Activated CD4-positive, alpha-beta T cell treated with anti-CD3 and anti-CD28 coated beads, Interleukin-2, amount 50 U/mL, for 48 hours (primary cell): ENCODE measurements at places on chromosomes 4 and X.

DNA sequence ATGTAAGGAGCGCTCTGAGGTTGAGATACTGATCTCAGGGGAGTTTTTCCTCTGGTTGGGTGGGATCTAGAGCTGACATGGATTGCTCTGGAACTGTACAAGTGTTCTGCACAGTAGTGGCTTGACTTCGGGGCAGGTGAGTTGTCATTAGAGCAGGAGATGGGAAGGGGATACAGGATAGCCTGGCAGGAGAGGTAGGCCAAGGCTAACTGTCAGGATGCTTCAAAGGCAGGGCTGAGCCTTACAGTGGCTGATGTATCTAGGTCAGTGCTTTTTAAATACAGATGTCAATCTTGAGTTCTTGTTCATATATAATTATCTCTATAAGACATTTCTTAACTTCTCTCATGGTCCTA is 43.5 kb upstream of the RELL1 start:
- DNase-seq = no peak

- DNase-seq = no peak
Measured at GRCh38 chrX:150753968-150754367, 60.8 kb downstream of the MTMR1 start.

DNA sequence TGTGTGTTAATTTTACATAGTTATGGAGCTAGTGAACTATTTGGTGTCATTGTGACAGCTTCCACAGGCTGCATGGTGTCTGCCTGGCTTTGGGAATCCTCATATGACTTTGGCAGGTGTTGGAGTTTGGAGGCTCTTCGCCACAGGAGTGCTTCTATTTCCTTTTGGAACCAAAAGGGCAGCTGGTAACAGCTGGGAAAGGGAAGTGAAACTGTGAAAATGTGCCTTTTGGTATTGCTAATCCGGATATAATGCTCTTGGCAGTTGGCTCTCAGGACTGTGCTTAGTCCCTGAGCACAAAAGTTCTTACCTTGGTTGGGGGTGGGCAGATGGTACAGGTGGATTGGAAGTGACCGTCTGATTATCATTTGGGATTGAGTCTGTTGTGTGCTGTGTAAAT is 18.1 kb downstream of the OFD1 start:
- no peak for DNase-seq

DNA sequence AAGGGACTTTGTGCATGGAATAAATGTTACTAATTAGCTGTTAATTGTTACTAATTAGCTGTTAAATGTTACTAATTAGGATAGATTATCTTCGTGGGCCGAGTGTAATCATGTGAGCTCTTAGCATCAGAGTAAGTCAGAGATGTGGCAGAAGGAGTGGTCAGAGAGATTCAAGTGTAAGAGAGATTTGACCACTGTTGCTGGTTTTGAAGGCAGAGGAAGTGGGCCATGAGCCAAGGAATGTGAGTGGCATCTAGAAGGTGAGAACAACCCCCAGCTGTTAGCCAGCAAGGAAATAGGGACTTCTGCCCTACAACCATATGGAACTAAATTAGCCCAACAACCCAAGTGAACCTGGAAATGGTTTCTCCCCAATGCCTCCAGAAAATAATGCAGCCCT is 28.2 kb downstream of the ODAPH start:
- no peak for DNase-seq

DNA sequence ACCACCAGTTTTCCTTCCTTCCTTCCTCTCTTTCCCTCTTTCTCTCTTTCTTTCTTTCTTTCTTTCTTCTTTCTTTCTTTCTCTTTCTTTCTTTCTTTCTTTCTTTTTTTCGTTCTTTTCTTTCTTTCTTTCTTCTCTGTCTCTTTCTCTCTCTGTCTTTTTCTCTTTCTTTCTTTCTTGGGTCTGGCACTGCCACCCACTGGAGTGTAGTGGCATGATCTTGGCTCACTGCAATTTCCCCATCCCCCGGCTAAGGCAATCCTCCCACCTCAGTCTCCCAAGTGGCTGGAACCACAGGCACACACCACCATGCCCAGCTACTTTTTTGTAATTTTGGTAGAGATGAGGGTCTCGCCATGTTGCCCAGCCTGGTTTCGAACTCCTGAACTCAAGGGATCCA is 51.6 kb upstream of the NHS start:
- no peak for DNase-seq

GRCh38 chr4:101711590-101712260 is 78.8 kb upstream of the BANK1 start:
- no peak for DNase-seq

GRCh38 chrX:118807151-118808017 is 16.2 kb upstream of the ZCCHC12 start:
- peak; percentile 24 for DNase-seq

GRCh38 chr4:154983714-154984113 is 202.6 kb downstream of the RBM46 start:
- DNase-seq = no peak

GRCh38 chr4:185395238-185395955 is at the start of gene LRP2BP:
Gene LRP2BP, minus strand, starts transcription at chr4:185395924. Its CDS starts 17,738 bp downstream, at chr4:185378186.
- no peak for DNase-seq

DNA sequence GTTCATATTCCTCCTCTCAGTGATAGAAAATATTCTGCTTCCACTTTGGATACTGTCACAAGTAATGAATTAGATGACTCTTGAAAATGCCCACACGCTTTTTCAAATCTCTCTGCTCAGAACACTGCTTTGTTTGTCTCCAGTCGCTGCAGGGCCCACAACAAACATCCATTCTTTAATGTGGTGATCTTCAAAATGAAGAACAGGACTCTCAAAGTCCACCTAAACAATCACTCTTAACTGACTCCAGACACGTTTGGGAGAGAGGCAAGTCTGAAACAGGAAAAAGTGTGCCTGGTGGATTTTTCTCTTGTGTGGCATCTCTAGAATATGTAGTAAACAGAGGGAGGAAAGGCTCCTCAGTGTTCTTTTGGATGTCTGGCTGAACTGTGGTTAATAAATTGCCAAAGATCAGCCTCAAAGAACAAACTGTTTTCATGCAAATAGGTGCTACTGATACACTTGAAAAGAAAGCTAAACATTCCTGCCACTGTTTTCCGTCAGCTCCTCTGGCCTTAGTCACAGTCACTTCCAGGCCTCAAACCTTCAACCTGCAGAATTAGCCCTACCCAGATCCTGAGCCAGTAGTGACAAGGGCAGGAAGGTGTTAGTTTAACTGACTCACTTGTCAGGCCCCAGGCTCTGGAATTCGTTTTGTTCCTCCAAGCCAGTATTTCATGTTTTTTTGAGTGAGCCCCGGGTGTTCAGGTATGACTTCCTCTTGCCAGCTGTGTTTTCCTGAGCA is 259.6 kb upstream of the GPC4 start:
- no peak for DNase-seq

DNA sequence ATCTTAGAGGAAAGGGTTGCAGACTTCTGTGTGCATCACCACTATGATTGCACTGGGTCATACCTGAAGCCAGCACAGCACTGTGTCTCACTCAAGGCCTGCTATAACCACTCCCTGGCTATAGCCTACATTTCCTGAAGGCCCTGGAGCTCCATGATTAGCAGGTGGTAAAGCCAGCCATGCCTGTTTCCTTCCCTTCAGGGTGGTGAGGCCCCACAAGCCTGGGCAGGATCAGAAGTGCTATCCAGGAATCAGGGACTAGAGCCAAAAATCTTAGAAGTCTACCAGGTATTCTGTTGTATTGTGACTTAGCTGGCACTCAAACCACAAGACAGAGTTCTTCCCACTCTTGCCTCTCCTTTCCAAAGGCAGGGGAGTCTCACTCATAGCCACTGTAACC is 734.6 kb downstream of the GLUD2 start:
- DNase-seq = no peak

DNA sequence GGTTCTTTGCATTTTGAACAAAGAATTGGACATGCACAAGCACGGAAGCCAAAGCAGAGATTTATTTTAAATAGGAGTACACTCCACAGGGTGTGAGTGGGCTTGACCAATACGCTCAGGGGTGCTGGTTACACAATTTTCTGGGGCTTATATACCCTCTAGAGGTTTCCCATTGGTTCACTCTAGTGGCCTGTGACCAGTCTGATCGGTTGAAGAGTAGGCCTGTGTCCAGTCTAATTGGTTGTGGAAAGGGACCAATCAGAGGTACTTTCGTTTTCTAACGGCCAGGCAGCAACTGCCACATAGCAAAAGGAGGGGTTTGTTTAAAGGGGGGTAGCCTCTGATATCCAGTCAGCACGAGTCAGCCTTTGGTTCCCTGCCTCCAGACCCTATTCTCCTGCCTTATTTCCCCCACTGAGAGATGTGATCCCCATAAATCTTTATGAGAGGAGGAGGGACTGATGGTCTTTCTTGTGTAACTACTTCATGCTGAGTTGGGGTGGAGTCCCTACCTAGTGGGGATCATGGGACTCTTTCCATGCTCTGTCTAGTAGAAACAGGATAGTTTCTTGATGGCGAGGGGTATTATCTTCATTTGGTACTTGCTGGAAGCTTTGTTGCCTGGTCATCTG is 11.3 kb upstream of the AREG start:
- DNase-seq = no peak

DNA sequence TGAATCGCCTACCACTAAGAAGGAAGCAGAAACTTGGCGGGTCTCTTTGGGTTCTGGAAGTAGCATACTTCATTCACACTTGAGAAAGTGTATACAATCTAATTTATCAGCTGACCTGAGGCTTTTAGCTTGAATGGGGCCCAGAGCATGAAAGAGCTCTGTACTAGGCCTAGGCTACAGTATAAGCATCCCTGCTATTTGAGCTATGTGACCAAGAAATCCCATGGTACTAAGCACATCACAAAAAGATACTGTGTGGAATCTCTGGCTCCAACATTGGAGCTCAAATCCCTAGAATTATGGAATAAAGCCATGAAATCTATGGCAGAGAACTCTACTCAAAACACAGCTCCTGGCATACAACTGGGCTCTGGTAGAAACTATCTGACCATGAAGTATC is 43.9 kb upstream of the CCDC149 start:
- DNase-seq = no peak

GRCh38 chr4:6694177-6694901 is 661 bp downstream of the S100P start:
- no peak for DNase-seq

GRCh38 chr4:56791316-56791715 is 30.2 kb downstream of the SPINK2 start:
- no peak for DNase-seq

GRCh38 chr4:125314676-125315575 is at the start of gene FAT4:
Gene FAT4, plus strand, starts transcription at chr4:125314955. Its CDS starts 1,457 bp downstream, at chr4:125316412.
- DNase-seq = peak; percentile 52

GRCh38 chr4:147913137-147913536 is 181.2 kb downstream of the ARHGAP10 start:
- DNase-seq = no peak

GRCh38 chr4:27594922-27595321 is 734.3 kb downstream of the STIM2 start:
- DNase-seq = no peak

DNA sequence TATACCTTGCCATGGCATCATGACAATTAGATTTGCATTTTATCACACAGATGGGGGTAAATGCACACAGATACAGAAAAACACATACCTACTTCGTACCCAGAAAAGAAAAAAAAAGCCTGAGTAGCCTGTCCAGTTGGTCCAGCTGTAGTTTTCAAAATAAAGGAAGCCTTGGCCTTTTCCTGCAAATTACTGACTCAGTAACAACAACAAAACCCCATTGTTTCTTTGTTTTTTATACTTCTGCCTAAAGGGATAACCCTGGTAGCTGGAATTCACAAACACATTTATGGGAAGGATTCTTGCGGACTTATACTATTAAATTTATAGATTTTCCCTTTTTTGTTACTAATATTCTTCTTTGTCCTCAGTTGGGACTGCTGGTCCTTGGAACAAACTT is 156.4 kb upstream of the PCDH10 start:
- DNase-seq = no peak

- no peak for DNase-seq
Measured at GRCh38 chrX:68083510-68083909, 349.8 kb downstream of the OPHN1 start.

DNA sequence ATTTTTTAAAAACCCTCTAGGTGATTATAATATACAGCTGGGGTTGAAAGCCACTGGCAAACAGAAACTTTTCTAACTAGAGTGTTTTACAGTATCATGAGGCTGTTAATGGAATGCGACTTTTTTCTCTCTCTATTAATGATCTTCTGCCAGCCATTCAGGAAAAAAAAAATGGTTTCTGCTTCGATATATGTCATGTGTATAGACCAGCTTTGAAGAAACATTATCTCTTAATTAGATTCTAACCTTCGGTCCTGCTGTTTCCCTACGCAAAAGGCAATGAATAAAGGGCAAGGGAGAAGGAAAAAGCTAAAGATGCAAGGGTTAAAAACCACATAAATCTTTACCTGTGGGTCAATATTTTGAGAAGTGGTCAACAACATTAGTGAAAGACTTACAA is 1662.1 kb upstream of the TENM3 start:
- DNase-seq = no peak

DNA sequence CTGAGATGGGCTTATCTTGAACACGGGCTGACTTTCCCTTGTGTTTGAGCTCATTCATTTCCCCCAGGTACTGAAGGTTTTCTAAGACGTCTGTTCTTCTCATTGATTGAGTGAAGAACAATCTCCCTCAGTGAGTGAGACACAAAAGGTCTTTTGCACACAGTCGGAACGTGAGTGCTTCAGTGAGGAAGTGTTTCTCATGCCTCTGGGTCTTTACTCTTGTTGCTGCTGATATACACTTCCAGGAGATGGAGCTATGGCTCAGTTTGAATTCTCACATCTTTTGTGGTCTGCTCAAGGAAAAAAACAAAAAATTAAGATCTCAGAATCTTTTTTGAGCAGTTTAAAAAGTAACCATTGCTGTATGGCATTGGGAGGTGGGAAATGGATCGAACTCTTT is 981.9 kb upstream of the TENM3 start:
- DNase-seq = no peak

- DNase-seq = no peak
Measured at GRCh38 chr4:3851211-3851610, 85.0 kb downstream of the ADRA2C start.

DNA sequence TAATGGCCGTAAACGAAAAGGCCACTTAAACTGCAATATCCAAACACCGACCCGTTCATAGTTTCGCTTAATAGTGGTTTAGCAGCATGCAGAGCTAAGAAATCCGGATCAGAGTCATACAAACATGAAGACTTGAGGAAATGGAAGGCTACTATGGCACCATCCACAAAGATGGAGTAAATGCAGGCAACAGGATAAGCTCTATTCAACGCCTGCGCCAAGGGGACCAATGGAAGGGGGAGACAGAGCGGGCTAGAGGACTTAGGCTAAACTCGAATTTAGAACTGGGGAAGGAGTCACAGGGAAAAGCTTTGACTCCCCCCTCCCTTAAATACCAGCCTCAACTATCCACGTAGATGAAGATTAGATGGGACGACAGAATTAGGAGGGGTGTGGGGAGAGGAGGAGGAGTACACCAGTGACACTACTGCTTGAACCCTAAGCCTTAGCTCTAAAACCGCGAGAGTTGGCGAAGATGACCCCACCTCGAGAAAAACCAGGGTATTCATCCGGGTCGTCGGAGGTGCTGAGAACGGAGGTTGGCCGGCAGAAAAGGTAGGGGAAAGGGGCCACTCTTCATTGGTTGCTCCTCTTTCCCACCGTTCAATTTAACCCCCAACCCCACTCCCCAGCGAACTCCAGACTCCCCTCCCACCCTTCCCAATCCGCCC is 3.5 kb downstream of the HUWE1 start:
- DNase-seq = peak; percentile 37

GRCh38 chrX:71870208-71871098 is 40.2 kb upstream of the NHSL2 start:
- no peak for DNase-seq

GRCh38 chrX:79366556-79366872 is 620 bp downstream of the ITM2A start:
- no peak for DNase-seq

- DNase-seq = no peak
Measured at GRCh38 chr4:74838746-74839370, 44.5 kb upstream of the BTC start.
